ENCODE measurements at places on chromosomes 4 and X.

GRCh38 chr4:39096847-39097246 lies 34.8 kb downstream of the KLHL5 start:
- DNase-seq: no peak

GRCh38 chrX:116009861-116010710 lies 160.5 kb upstream of the AGTR2 start:
- no peak for DNase-seq

DNA sequence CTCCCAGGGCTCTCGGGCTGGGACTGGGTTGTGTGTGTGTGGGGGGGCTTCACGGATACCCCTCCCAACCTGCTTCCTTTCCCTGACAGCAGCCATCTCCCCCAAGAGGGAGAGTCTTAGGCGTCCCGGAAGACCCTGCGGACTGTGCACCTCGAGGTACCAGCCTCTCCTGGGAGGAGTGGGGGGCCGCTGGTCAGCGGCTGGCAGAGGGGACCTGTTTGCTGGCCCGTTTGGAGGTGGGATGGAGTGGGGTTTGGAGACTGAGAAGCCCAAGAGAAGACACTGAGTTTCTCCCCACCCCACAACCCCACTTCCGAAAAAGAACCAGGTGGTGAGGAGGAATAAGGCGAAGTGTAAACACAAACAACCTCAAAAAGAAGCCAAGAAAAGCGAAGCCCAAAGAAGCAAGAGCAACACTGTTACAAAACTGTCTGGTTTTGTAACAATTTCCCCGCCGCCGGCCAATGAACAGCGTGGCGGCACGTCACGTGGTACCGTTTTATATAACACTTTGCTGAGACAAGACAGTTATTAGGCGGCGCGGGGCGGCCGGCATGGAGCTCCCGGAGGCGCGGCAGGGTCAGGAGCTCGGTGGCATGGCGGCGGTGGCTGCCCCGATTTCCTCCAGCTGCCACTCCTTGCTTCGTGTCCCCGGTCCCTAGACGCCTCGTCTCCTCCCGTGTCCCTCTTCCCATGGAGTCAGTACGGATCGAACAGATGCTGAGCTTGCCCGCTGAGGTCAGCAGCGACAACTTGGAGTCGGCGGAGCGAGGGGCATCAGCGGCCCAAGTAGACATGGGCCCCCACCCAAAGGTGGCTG lies at the start of gene LONRF3:
Gene LONRF3, plus strand, starts transcription at position 531 of the 820 bp plus-strand sequence. Its CDS starts 163 bp downstream, at position 694.
- peak; percentile 79 for DNase-seq

DNA sequence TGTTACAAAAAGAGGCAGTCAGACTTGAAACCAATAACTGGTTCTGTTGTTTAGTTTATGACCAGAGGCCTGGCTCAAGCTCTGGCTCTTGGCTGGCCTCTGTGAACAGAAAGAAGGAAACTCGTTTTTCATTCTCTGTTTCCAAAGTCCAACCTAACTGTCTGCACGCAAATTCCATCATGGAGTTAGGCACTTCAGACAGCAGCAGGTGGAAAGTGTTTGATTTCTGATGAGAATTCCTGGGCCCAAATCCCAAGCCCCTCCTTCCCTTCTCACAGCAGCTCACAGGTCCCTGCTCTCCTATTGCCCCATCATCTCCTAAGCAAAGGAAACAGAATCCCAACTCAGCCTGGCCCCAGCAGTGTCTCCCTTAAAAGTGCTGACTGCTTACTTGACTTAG lies 42.8 kb upstream of the FGF16 start:
- no peak for DNase-seq

DNA sequence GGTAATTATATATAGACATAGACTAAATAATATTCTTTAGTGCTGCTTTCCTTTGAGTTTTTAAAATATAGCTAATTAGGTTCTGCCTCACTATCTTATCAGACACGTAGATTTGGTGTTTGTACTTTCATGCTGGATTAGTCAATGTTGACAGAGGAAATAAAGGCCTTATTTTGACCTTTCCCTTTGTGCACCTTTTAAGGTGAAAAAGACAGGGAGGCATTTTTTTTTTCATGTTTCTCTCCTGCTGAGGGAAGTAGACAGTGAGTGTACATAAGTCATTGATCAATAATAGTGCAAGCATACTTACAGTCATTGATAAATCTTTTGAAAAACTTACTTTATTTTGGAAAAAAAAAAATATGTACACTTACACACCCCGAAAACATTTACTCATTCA lies 467.8 kb downstream of the GRXCR1 start:
- DNase-seq: no peak

- DNase-seq: no peak
Observed at GRCh38 chr4:99943904-99944437, 2.4 kb downstream of the DNAJB14 start.

- DNase-seq: peak; percentile 44
Observed at GRCh38 chr4:71186566-71187403, 152.0 kb upstream of the SLC4A4 start.

DNA sequence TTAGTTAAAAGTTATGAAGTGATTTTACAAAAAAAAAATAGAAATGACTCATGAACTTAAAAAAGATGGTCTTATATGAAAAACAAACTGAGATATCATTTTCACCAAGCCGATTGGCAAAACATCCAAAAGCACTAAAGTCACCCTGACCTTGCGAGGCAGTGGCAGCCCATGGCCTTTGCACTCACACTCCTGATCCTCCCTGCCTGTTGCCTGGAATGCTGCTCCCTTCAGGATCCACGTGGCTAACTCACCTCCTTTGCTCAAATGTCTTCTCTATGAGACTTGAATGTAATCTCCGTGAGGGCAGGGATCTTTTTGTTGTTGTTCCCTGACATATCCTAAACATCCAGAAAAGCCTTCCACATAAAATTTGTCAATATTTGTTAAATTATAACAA lies 106.4 kb downstream of the RAPGEF2 start:
- no peak for DNase-seq

- DNase-seq: no peak
Observed at GRCh38 chr4:57866468-57867171, 756.4 kb upstream of the IGFBP7 start.

DNA sequence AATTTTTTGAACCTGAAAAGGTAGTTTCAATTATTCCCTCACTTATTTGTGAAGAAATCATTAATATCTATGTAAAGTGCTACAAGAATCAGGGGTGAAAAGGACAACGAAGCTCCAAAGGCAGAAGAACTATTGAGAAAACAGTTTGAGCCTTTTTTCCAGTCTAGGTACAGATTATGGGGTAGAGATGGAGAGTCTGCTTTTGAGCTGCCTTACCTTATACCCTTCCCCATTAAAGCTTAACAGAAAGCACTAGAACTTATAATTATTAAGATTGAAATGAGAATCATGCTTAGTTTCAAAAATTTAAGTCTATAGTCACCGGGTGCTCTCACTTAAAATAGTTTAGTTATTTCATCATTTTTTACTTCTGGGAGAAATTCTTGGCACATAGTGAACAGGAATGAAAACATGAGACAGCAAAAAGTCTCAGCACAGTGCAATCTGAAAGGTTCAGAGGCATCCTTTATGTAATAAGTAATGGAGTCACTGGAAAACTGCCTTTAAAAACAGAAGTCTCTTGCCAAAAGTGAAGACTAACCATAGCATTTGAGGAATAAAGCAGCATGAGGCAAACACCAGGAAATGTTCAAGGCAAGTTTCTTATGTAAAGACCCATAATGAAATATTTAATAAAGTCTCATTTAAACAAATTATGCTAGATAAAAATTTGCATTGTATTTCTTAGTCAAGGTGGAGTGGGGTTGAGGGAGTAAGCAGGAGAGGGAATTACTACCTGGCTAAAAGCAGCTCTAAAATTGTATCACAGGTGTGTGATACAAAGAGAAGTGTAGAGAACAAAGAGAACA lies 5.1 kb upstream of the DCLK2 start:
- DNase-seq: no peak

DNA sequence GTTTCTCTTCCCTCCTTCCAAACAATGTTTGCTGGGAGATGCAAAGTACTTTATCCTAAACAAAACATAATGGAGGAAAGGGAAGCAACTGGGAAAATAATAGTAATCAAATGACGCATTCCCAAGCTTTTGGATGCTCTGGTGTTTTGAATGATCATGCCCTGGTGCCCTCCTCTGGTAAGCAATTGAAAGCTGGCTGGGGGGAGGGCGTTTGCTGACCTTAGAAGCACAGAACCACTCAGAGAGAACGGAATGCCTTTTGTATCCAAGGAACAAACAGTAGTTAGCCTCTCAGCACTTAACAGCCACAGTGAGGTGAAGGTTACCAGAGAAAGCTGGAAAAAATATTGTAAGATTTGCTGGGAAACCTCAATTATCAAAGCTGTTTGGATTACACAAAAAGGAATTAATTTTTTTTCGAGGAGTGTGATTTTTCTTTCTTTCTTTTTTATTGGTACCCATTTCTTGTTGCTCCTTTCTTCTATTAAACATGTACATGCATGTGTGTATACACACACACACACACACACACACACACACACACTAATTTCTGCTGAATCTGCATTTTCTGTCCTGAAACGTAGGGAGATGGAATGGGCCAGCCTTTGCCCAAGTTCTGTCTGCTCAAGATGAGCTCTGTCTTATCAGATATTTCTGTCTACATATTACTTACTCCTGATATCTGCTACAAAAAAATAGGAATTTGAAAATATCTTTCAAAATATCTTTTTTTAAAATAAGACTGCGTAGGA lies 155.8 kb upstream of the IGFBP7 start:
- no peak for DNase-seq

GRCh38 chrX:70592091-70592490 lies 147.5 kb downstream of the DLG3 start:
- no peak for DNase-seq

DNA sequence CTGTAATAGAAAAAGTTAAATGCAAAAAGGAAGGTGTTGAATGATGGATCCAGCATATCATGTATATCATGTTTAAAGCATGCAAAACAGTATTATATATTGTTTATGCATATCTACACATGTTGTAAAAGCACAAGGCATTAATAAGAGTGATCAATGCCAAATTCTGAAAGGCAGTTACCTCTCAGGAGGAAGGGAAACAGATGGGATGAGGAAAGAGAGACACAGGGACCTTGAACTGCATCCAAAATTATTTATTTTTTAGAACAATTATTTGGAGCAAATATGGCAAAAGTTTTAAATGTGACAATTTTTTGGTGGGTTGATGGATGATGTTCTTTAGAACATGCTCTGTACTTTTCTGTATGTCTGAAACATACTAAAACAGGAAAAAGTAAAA lies 193.4 kb downstream of the CLCN4 start:
- peak; percentile 63 for DNase-seq

DNA sequence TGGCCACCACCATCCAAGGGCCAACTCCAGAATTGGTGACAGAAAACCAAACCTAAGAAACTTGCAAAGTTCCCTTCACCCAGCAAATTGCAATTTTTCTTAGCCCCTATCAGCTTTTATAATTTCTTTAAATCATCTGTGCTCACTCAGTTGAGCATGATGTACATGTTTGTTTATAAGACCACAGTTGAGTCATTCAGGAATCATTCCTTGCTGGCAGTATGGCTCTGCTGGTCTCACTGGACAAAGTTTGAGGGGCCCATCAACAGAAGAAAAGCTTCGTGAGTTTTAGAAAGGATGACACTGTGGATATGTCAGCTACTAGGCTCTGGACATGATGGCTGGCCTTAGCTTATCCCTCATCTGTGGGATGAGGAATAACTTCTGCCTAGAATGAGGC lies 4.0 kb downstream of the TRPC5 start:
- no peak for DNase-seq
